Left ventricle myocardium inferior (tissue), 1 donor: ENCODE measurements at places on chromosomes 5 and 9. TPM values are rescaled to one million over a fixed set of nuclear protein-coding genes. Genes with fewer than 3 reads are reported as not detected.

DBH gene
- total RNA-seq: not detected

IRX1 gene
- 0.16 TPM for total RNA-seq

IGFBPL1 gene
- total RNA-seq: not detected

IL4 gene
- not detected for total RNA-seq

TRIP13 gene
- 0.44 TPM for total RNA-seq

GLRA1 gene
- total RNA-seq: not detected

BTNL3 gene
- not detected for total RNA-seq

MCC gene
- total RNA-seq: 31.6 TPM

DHX29 gene
- total RNA-seq: 22.5 TPM

PDE6A gene
- 0.22 TPM for total RNA-seq

BTNL8 gene
- total RNA-seq: 0.58 TPM

TTC23L gene
- total RNA-seq: not detected

FAM174A gene
- total RNA-seq: 20.6 TPM

NEURL1B gene
- 24.0 TPM for total RNA-seq

TRIM7 gene
- total RNA-seq: 6.4 TPM

PCDHGA7 gene
- 5.8 TPM for total RNA-seq

NPR3 gene
- total RNA-seq: 81.0 TPM

UGT3A1 gene
- total RNA-seq: not detected

PCDHA12 gene
- not detected for total RNA-seq

CDH18 gene
- total RNA-seq: not detected

OR1N2 gene
- not detected for total RNA-seq

IL5 gene
- not detected for total RNA-seq

GPRIN1 gene
- 0.58 TPM for total RNA-seq

GPR21 gene
- total RNA-seq: 0.58 TPM

HEXB gene
- 138 TPM for total RNA-seq

TLR4 gene
- 14.2 TPM for total RNA-seq

ZBED3 gene
- total RNA-seq: 7.8 TPM
